ENCODE measurements at places on chromosomes 2 and 18.

- no peak for DNase-seq
These were observed 50.6 kb upstream of the GPC1 start for GRCh38 chr2:240384711-240385450.

DNA sequence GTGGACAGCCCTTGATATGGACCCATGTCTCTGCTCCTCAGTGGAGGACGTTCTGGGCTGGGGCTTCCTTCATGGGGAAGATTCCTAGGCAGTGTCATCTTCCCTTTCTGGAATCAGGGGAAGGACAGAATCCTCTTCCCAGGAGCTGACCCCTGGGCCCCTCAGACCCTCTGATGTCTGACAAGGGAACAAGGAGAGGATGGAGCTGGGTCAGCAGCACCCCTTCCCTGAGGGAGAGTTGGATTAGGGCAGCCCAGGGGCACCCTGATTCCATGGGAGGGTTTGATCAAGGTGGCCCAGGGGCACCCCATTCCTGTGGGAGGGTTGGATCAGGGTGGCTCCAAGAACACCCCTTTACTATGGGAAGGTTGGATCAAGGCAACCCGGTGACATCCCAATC, 86.5 kb downstream of the ACKR3 start:
- DNase-seq: no peak

DNA sequence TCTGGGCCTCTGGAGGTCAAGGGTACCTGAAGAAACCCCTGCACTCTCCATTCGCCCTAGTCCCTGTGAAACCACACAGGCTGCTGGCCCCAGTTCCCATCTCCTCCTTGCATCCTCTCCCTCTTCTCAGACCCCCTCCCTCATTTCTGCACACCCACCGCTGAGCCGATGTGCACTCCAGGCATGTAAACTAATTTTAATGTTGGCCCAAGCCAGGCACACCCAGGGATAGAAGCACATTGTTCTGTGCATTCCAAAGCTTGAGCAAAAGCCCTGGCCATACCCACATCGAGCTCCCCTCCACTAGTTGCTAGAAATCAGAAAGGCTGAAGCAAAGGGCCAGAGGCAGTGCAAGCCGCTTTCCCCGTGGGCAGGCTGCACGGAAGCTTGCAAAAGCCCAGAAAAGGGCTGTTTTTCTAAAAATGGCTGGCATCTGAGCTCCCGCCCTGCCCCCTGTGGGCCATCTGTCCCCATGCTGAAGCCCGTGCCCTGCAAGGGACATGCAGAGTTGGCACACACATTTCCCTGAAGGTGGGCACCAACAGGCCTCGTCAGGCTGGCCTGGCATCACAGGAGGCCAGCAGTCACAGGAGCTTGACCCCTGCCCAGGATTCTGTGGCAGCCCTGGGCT, 181.6 kb downstream of the SMAD7 start:
- no peak for DNase-seq

- DNase-seq: no peak
These were observed 9.0 kb downstream of the PMAIP1 start for GRCh38 chr18:59908799-59909198.

- no peak for DNase-seq
These were observed 266.0 kb downstream of the RAD51AP2 start for GRCh38 chr2:17252258-17252657.

- no peak for DNase-seq
These were observed 774 bp downstream of the IER3IP1 start for GRCh38 chr18:47175283-47175897.

DNA sequence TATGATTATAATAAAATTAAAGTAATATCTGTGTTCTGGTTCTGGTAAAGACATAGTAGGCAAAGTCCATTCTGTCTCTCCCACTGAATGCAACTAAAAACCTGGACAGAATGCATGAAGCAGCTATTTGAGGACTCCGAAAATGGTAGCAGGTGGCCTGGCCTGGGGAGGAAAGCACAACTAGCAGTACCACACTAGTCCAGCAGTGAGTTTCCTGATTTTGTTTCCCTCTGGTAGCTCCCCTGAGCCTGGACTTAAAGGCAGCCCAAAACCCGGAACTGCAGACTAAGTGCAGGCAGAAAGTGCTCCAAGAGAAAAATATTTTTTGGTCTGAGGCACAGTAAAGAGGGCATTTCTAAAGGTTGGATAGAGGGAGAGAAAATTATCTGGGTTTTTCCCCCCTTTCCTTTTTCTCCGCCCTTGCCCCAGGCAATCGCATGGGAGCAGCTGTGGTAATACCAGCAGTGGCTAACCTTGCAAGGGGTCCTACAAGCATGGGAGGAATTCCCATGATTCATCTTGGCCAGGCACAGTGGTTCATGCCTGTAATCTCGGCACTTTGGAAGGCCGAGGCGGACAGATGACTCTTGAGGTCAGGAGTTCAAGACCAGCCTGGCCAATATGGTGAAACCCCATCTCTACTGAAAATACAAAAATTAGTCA, 32.3 kb downstream of the ASXL2 start:
- DNase-seq: no peak

GRCh38 chr2:160507046-160507407, 13.4 kb upstream of the RBMS1 start:
- no peak for DNase-seq

- DNase-seq: no peak
These were observed 716.4 kb downstream of the RNF144A start for GRCh38 chr2:7633566-7634153.

DNA sequence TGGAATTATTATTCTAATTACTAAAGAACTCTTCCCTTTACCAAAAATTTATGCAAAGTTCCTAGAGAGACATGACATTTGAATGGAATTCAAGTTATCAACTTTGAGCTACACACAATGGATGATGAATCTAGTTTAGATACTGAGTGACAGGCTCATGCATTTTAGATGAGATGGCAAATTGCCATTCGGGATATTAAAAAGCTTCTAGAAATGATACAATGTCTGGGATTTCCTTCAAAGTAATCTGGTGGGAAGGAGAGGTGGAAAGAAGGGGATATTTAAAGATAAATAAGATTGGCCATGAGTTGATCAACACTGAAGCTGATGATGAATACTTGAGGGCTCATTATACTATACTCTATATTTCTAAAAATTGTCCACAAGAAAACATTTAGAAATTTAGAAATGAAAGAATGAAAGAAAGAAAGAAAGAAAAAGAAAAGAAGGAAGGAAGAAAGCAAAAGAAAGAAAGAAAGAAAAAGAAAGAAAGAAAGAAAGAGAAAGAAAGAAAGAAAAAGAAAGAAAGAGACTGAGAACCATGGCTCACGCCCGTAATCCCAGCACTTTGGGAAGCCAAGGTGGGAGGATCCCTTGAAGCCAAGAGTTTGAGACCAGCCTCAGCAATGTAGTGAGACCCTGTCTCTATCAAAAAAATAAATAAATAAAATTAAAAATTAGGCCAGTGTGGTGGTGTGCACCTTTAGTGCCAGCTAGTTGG, 62.6 kb upstream of the NEDD4L start:
- no peak for DNase-seq

GRCh38 chr2:44582363-44583008, 220.7 kb downstream of the CAMKMT start:
- no peak for DNase-seq

DNA sequence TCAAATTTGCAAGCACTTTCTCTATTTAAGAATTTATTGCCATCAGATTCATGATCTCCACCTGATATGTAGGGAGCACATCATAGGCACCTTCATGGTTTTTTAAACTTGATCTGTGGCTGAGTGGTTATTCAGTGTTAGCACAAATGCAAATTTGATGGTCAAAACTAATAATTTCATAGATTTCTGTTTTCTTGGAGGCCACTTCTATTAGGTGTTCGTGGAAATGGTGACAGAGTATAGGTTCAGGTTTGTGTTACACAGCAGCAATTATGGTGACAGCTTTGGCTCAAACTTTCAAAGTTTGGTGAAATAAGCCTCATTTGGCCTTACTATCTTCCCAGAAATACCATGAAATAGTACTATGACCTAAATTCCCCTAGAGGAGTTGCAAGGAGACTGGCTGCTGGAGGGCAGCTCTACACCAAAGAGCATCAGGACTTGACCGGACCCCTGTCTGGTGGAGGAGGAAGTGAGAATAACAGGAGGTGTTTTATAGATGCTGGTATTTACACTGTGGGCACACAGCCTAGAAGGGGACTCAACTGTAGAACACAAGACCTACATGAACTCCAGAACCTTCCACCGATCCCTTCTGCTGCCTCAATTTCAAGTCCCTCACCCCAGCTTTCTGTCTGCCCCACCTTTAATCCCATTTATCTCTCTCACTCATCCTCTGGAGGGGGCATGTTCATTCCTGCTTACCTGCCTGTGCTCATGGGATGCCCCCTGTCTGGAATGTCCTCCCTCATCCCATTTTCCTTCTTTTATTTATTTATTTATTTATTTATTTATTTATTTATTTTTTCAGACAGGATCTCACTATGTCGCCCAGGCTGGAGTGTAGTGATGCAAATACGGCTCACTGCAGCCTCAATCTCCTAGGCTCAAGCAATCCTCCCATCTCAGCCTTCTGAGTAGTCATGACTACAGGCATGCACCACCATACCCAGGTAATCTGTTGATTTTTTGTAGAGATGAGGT, 132.9 kb upstream of the SIX2 start:
- DNase-seq: no peak

DNA sequence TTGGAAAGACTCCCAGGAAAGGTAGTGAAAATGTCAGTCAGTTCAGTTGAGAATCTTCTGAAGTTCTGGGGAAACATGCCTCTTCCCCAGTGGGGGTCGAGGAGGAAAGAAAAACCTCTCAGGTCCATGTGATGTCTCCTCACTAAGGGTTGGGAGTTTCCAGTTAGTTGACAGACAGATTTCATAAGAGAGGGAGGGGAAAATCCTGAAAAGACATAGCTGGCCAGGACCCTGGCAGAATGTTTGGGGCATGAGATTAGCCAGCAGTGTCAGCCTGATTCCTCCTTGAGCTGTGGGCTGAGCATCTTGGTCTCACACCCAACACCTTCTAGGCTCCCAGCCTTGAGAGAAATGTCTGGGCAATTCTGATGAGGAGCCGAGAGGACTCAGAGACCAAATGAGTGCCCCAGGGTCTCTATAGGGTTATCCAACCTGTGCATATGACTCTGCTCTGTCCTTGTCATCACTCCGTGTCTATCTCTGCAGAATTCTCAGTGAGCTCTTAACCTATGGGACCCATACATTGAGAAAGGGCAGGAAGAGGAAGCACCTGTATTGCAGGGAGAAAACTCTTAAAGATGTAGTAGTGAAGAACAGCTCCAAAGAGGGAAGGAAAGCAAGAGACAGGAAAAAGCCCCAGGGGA, 13.9 kb downstream of the BMP10 start:
- DNase-seq: no peak

- DNase-seq: no peak
These were observed 79.6 kb upstream of the NYAP2 start for GRCh38 chr2:225319872-225320271.
